ENCODE measurements at places on chromosomes 3 and 15. TPM values are rescaled to one million over a fixed set of nuclear protein-coding genes. Genes with fewer than 3 reads are reported as not detected.

BCHE gene
- total RNA-seq, result 13.5 TPM

SYNPR gene
- total RNA-seq, result 2.7 TPM

SPINK8 gene
- not detected for total RNA-seq

DNA sequence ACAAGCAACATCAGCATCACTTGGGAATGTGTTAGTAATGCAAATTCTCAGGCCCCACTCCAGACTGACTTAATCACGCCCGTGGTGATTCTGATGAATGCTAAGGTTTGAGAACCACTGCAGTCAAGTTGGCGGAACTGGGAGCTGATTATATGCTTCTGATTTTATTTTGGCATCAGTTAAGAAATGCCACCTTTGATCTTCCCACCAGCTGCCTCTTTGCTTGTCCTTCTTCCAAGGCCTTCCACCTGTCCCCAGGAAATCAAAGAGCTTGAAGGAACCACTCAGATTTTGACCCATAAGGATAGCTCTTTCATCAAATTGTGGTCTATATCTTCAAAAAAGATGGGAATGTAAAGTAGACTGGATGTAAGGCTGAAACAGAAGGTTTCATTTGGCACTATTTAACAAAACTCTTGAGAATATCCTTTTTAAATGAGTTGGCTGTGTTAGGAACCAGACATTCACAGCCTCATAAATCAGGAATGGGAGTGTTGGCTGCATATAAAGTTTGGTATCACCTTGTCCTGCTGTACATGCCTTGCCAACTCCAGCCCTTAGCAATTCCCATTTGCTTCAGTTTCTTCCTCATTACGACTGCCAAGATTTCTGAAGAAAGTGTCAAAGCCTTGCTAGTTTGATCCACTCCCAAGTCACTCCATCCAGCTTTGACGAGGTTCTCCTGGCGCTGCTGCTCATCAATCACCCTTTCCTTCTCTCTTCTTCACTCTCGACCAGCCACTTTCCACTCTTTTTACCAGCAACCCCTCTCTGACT, 125.8 kb upstream of the NPHP3 start:
- H3K27me3 ChIP-seq, result no peaks in the 10 kb centered on the region
- no peaks in the 10 kb centered on the region for H3K36me3 ChIP-seq
- no peaks in the 10 kb centered on the region for H3K4me1 ChIP-seq
- H3K4me3 ChIP-seq, result no peak overlapping the region
- no peak for DNase-seq

- H3K36me3 ChIP-seq, result peaks cover 33% of the 10 kb centered on the region
- H3K4me3 ChIP-seq, result no peak overlapping the region
- no peak overlapping the region for H3K27ac ChIP-seq
- H3K27me3 ChIP-seq, result no peaks in the 10 kb centered on the region
- no peaks in the 10 kb centered on the region for H3K4me1 ChIP-seq
- peak; percentile 76 for DNase-seq
These were observed 4.2 kb downstream of the ACOX2 start for GRCh38 chr3:58532794-58533220.

- no peak overlapping the region for H3K4me3 ChIP-seq
- no peaks in the 10 kb centered on the region for H3K27me3 ChIP-seq
- H3K36me3 ChIP-seq, result no peaks in the 10 kb centered on the region
- H3K4me1 ChIP-seq, result no peaks in the 10 kb centered on the region
- DNase-seq, result no peak
These were observed 224.8 kb upstream of the BHLHE40 start for GRCh38 chr3:4754180-4755086.

DNA sequence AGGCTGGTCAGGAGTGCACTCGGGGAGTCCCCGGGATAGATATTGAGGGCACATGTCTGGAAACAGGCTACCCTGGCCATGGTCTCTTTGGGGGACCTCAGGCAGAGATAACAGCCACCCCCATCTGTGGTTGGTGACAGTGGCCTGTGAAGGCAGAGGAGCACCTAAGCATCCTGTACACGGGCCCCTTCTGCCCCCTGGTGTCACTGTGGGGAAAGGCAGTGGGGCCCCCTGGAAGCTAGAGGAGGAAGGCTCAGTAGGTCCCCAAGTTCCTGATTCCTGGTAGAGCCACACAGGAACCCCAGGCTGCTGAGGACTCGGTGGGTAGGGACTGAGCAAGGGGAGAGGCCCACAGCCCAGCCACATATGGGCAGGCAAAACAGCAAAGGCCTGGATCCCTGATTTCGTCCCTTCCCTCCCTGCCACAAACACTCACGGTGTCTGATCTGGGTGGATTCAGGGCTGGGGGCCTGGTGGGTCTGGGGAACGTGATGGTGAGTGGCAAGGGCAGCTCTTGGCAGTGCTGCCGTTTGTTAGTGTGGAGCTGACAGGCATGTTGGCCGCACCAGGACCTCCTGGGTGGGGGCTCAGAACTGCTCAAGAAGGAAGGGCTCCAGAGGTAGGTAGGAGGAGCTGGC, 14.1 kb upstream of the CXCR6 start:
- no peak overlapping the region for H3K27ac ChIP-seq
- no peaks in the 10 kb centered on the region for H3K27me3 ChIP-seq
- DNase-seq, result no peak
- no peak overlapping the region for H3K4me3 ChIP-seq
- no peaks in the 10 kb centered on the region for H3K4me1 ChIP-seq
- peaks cover 82% of the 10 kb centered on the region for H3K36me3 ChIP-seq

DNA sequence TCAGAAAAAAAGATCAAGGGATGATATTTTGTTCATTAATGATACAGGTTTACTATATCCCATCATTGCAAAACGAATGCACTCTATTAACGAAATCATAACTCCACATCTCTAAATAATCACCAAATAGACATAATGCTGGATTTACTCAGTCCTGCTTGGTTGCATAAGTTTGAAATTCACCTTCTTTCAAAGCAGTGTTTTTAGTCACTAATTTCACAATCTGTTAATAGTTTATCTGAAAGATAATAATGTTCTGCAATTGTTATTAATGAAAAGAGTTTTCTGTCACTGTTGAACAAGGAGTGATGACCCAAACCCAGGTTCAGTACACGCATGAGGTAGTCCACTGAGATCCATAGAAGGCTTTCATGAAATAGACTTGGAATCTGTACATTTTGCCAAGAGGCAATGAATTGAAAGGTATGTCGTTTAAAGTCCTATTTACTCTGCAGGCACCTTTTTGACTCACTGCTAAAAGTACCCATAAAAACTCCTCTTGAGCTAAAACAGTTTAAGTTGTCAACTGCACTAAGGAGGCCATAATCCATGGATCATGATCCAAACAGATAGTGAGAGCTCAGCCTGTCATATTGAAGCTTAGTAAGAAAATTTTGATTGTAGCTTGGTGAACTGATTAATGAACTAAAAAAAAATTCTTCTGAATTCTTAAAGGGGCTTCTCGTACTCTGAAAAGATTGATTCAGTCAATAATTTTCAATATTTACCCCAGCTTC, 75.6 kb upstream of the MBNL1 start:
- no peaks in the 10 kb centered on the region for H3K4me1 ChIP-seq
- no peak overlapping the region for H3K4me3 ChIP-seq
- H3K27me3 ChIP-seq, result no peaks in the 10 kb centered on the region
- no peak overlapping the region for H3K27ac ChIP-seq
- no peak for DNase-seq
- no peaks in the 10 kb centered on the region for H3K36me3 ChIP-seq

GRCh38 chr15:78456426-78456825, 18.4 kb downstream of the IREB2 start:
- H3K4me3 ChIP-seq, result no peak overlapping the region
- H3K27ac ChIP-seq, result peak overlapping the region; percentile 70
- H3K4me1 ChIP-seq, result peaks cover 51% of the 10 kb centered on the region

- no peak for DNase-seq
- no peak overlapping the region for H3K4me3 ChIP-seq
- H3K36me3 ChIP-seq, result no peaks in the 10 kb centered on the region
- H3K27ac ChIP-seq, result no peak overlapping the region
- H3K27me3 ChIP-seq, result no peaks in the 10 kb centered on the region
- no peaks in the 10 kb centered on the region for H3K4me1 ChIP-seq
These were observed 269.7 kb upstream of the ATP10A start for GRCh38 chr15:26132811-26133210.

GRAMD2A gene
- not detected for total RNA-seq

GNB4 gene
- 36.0 TPM for total RNA-seq

TMIE gene
- total RNA-seq, result not detected

ANKRD34C gene
- 0.20 TPM for total RNA-seq
